ENCODE measurements at places on chromosomes 16 and 17.

GRCh38 chr17:81846743-81847689 is 12.2 kb upstream of the PPP1R27 start:
- DNase-seq, result no peak

DNA sequence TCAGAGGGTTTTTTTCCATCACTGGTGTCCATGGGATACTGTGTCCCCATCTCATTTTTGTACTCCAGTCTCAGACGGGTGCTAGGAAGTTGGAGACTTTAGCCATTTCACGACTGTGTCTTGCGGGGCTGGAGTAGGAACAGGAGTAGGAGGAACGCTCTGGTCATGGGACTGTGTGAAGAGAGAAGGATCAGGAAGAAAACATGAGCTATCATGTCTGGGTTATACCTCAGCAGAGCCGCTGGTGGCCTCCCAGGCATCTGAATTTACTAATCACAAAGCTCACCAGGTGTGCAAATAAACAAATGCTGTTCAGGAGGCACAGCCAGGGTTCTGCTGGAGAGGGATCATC is 225.4 kb downstream of the SEC14L1 start:
- DNase-seq, result no peak

DNA sequence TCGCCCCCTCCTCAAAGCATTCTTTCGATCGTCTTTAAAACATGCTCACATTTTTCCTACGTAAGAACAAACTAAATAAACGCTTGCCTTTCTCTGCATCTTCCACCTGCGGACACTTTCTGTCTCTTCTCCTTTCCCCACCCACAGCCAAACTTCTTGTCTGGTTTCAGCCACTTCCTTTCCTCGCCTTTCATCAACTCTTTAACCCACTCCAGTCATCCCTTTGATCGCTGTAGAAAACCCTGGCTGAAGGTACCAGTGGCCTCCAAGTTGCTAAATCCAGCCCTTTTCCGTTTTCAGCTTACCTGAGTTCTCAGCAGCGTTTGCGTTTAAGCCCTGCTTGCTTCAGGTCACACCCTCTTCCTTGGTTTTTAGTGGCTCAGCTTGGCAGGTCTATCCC is 483 bp downstream of the RPA1 start:
- peak; percentile 29 for DNase-seq

- no peak for DNase-seq
Measured at GRCh38 chr17:74214484-74215341, 1.3 kb downstream of the TTYH2 start.

DNA sequence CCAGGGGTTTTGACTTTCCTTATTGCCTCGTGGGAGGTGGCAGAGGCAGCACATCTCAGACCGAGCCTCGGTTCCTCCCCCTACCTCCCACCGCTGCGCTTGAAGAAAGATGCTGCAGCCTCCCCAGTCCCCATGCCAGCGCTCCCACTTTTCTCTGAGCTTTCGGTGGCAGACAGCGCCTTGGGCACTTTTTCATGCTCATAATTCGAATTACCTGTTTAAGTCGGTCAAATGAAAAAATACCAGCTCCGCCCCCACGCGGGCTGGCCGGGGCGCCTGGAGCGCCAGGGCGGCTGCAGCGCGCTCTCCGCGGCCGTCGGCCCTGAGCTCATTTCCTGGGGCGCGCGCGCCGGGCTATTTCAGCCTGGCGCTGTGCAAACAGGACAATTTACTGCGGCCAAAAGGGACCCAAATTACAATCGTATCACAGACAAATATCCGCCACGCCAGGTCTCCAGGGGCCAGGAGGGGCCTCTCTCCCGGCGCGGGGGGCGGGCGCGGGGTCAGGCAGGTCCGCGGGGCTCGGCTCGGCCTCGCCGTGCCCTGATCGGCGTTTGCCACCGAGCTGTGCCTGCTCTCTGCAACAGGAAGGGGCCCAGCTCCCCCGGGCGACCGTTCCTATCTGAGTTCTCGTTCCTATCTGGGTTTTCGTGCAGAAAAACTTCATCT is 45.0 kb downstream of the SOST start:
- peak; percentile 27 for DNase-seq

- no peak for DNase-seq
Measured at GRCh38 chr16:59216291-59216690, 482.2 kb upstream of the GOT2 start.

- peak; percentile 34 for DNase-seq
Measured at GRCh38 chr16:72400257-72401083, 228.5 kb upstream of the PMFBP1 start.

DNA sequence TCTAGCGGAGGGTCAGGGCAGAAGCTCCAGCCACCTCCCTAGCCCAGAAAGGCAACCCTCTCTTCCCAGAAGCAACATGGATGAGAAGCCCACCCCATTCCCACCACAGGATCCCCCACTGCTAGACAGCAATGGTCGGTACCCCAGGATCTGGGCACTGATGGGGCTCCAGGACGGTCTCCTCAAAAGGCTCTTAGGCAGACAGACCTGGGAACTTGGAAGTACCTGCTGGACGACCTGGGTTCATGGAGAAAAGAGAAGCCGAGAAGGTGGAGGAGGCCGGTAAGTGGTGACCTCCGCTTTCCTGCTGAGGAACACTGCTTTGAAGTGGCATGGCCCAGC is 96.6 kb downstream of the TBC1D16 start:
- no peak for DNase-seq

DNA sequence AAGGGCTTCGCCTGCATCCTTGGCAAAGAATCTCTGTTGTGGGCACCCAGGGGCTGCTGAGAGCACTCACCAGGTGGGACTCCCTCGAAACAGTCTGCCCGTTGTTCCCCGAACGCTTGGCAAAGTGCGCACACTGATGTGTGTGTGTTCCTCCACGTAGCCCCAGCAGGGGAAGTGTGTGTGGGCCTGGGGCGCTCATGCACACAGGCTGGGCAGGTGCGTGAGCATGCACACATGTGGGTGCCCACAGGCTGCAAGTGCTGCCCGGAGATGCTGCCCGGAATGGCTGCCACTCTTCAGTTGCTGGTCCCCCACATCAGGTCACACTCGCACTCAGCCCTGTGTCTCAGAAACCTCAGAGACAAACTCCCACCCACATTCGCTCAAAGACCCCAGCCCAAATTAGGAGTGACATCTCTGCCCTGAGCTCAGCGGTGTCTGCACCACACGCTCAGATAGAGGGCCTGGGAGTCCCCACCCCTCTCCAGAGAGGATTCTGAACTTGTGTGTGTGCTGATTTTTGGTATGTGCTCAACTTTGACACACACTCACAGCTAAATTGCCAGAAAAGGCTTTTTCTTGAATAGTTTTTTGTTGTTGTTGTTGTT is 119.4 kb downstream of the MGAT5B start:
- no peak for DNase-seq

GRCh38 chr16:66365651-66366050 is 840 bp upstream of the CDH5 start:
- peak; percentile 35 for DNase-seq

DNA sequence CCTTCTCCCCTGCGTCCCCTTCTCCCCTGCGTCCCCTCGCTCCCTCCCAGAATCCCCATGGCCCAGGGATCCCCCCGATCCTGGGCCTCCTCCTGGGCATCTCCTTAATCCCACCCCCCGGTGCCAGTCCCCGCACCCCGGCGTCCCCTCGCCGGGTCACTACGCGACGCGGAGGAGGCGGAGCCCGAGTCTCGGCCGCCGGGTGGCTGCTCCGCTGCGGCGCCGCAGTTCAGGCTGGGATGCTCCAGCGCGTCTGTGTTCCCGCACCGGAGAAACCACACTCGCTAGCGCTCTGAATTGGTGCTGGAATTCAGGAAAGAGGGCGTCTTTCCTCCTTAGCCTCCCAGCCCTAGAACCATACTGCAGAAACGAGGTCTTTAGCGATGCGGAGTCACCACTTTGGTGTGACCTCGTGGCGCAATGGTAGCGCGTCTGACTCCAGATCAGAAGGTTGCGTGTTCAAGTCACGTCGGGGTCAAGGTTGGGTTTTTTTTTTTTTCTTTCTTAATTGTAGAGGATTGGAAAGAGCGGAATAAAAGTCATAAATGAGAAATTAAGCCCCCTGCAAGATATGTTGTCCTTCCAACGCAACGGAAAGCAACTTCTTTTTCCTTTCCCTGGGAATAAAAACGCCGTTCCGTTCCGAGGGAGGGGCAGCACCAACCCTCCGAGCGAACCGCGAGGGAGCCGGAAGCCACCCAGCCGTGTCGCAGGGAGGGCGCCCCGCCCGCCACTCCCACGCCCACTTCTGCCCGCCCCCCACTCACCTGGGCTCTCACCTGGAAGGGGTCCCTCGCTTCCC is 25.7 kb upstream of the SLC47A1 start:
- DNase-seq, result peak; percentile 94

GRCh38 chr16:11576427-11577289 is 10.1 kb downstream of the LITAF start:
- no peak for DNase-seq

DNA sequence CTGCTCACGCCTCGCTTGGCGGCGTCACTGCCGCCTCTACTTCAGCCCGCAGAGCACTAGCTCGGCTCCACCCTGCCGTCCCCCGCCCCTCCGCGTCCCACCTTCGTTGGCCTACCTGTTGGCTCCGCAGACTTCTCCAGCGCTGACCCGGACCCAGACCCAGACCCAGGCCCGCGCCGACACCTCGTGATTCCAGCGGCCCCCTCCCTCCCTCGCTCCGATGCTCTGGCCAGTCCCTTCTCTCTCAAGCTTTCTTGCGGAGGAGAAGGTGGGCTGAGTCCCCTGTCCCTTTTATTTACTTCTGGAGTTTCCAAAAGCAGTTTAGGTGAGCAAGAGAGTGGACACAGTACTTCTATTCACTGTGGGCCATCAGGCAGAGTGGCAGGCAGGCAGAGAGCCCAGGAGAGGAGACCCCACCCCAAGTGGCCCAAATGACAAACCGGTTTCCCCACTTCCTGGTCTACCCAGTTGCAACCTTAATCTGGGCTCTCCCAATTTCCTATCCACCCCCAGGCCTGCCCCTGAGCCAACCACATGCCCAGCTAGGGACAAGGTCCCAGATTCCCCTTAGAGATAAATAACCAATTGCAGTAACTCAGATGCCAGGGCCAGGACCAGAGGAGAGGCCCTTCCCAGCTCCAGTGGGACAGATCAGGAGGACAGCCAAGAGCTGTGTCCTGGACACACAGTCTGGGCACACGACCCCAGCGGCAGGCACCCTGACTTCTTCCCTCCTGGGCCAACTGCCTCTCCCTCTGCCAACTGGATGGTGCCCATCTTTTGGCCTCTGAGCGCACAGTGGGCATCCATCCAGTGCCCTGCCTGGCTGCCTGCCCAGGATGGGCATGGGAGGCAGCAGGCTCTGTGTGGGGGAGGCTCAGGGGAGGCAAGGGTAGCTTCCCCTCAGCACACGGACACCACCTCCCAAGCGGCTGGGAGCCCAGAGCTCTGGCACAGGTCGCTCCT is 1.2 kb upstream of the SRCIN1 start:
- no peak for DNase-seq

DNA sequence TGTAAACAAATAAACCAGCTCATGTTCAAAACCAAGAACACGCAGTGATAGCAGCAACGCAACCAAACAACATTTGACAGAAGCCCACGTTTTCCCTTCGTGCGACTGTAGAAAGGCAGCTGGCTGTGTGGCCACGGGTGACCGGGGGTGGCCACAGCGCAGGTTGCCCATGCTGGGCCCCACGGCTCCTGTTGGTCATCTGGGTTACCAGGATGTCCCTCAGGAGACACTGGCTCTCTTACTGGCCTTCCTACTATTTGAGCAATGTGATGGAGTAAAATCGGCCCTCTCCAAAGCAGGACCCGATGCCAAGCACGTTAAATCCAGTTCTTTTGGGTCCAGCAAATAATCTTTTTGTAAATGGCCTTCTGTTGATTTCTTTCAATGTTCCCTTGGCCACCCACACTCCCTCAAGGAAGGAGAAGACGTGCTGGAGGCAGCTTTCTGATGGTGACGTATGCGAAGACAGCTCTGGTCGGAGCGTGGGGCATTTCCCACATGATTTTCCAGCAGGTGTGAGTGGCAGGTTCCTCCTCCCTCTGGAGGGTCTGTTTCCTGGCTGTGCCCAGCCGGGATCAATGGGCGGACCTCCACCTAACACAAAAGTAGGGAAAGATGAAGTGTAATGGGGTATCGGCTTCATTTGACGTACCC is 143.1 kb upstream of the CHMP6 start:
- no peak for DNase-seq

DNA sequence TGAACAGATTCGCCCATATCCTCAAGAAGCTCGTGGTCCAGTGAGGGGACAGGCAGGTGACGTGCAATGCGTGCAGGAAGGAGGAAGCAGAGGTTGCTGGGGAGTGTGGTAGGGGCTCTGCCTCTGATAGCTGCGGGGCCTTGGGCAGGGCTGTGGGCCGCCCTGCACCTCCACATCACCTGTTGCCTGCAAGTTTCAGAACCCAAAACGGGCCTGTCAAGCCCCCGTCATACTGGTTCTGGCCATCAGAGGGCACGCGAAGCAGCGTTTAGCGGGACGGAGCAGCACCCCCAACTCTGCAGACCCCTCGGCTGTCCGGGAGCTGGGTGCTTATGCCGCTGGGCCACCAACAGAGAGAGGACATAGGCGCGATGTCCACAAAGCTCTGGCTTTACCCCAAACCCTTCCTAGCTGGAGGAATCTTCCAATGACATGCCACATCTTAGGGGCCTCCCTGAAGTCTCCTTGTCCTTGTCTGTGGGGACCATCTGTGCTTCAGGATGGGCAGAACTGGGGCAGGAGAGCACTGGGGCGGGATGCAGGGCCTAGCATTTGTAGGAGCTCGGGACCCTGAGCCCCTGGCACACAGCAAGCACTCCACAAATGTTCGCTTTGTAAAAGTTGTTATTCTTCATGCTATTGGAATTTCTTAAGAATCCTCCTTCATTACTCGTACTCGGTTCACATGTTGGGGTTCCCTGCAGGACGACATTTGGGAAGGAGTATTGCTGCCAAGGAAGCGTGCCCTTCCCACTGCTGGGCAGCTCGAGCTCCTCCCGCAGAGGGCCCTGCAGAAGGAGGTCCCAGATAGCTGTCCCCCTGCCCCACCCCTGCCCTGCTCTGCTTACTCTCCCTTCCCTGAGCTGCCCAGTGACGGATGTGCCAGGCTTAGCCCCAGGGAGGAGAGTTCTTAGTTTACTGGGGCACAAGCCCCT is 64.3 kb downstream of the CNGB1 start:
- DNase-seq, result no peak

DNA sequence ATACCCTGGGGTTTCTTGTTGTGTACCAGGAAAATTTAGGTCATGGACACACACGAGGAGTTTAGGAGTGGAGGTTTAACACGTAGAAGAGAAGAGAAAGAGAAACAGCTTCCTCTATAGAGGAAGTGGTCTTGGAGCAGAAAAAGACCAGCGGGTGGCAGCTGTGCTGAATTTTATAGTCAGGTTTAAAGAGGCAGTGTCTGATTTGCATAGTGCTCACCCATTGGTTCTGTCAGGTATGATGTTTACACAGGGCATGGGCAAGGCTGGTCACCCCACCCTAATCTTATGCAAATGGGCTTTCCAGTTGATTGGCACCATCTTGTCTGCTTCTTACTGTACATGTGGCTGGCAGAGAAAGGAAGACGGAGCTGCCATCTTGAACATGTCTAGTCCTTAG is 309.0 kb downstream of the CDH13 start:
- no peak for DNase-seq

All from colonic mucosa (tissue), 4 donors.